Endothelial cell (in vitro differentiated cells): ENCODE measurements at places on chromosomes 12 and 14. TPM values are rescaled to one million over a fixed set of nuclear protein-coding genes. Genes with fewer than 3 reads are reported as not detected.

ADAM20 gene
- total RNA-seq: 1.2 TPM

SEL1L gene
- total RNA-seq: 71.9 TPM

ERP27 gene
- 0.46 TPM for total RNA-seq

CD27 gene
- total RNA-seq: not detected

SLC7A7 gene
- total RNA-seq: 15.0 TPM

CARMIL3 gene
- 1.4 TPM for total RNA-seq

ZFYVE1 gene
- total RNA-seq: 50.6 TPM

ESPL1 gene
- 11.8 TPM for total RNA-seq
